ENCODE measurements at places on chromosomes 12 and 14.

GRCh38 chr12:34605510-34605887 lies 583.2 kb downstream of the ALG10 start:
- DNase-seq = no peak

DNA sequence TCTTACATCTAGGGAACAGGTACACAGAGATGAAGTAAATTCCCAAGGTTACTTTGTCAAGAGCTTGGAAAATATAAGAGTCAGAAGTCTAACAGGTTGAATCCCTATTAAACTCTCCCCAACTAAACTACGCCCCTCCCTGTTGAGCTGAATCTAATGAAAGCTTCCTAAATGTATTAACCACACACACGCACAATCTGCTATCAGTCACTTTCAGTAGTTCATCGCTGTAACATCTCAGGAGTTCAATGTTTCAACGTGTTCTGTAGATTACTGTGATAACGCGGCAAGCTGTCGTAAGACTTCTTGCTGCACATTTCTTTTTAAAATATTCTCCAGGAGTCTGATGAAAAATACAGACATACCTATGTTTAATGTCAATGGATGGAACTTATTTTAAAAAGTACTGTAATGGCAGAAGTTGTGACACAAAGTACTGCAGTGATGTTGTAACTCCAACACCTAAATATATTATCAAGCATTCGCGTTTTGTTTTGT lies 612 bp upstream of the SLC25A3 start:
- DNase-seq = no peak

GRCh38 chr12:33771889-33772288 lies 250.4 kb upstream of the ALG10 start:
- DNase-seq = no peak

- DNase-seq = no peak
Observed at GRCh38 chr12:88108021-88108420, 33.9 kb downstream of the CEP290 start.

GRCh38 chr14:67411370-67411769 lies 595 bp downstream of the PLEK2 start:
- no peak for DNase-seq

GRCh38 chr12:6020930-6021329 lies 75.9 kb upstream of the ANO2 start:
- no peak for DNase-seq

DNA sequence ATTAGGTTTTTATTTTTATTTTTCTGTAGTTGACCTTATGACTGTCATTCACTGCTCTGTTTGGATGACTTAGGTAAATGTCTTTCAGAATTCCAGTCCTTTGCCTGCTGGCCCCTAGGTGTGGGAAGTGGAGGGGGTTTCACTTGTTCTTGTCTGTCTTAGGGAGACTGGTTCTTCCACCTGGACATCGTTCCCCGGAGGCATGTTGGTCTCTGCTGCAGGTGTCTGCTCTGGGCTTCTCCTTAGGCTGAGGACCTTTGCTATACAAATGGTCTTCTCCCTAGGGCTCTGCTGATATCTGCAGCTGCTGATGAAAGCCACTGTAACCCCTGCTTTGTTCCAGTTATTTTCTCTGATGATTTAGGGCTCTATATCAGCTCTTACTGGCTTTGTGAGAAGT lies 97.1 kb downstream of the OTOGL start:
- no peak for DNase-seq

DNA sequence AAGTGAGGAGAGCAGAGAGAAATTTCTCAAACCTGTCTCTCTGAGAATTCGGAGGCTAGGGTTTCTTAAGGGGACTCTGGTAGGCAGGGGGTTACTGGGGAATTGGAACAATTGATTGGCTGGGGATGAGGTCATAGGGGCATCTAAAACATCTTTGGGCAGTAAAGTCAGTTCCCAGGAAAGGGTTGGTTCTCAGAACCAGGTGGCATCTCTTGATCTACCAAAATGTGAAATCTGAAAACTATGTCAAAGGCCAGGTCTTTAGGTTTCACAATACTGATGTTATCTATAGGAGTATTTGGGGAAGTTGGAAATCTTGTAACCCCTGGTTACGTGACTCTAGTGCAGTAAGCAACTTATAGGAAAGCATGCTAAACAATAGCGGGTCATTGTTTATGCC lies 6.9 kb downstream of the C12orf75 start:
- no peak for DNase-seq

DNA sequence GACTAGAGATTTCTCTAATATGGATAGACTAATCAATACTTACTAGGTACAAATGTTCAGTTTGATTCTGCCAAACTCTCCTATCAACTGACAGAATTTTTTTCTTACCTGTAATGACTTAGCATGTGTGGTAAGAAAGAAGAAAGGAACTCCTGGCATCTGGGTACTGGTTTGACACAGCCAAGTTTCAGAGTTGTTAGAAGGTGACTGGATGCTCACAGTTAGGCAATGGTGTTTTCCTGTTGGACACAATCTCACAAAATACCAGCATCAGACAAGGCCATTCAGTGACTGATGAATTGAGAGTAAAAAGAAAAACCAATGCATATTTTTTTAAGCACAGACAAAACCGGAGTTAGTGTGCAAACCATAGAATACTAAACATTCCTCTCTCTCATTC lies 4.2 kb downstream of the MUCL1 start:
- no peak for DNase-seq

GRCh38 chr14:65351493-65352194 lies 60.9 kb upstream of the FUT8 start:
- no peak for DNase-seq

GRCh38 chr12:31749024-31749704 lies 20.3 kb upstream of the AMN1 start:
- DNase-seq = no peak

DNA sequence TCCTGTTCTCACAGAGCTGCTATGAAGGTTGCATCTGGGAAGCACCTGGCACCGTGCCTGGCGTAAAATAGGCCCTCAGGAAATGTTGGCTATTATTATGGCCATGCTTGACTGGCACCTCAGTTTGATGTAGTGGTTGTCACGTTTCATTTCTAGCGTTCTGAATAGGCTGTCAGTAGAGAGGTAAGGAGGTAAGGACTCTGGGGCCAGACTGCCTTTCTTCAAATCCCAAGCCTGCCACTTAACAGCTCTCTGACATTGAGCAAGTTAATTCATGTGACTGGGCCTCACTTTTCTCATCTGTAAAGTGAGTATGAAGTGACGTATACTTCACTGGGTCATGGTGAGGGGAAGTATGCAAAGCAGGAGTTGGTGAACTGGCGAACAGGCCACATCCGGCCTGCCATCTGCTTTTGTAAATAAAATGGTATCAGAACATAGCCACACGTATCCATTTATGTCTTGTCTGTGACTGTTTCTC lies 196.2 kb downstream of the CACNA1C start:
- no peak for DNase-seq

DNA sequence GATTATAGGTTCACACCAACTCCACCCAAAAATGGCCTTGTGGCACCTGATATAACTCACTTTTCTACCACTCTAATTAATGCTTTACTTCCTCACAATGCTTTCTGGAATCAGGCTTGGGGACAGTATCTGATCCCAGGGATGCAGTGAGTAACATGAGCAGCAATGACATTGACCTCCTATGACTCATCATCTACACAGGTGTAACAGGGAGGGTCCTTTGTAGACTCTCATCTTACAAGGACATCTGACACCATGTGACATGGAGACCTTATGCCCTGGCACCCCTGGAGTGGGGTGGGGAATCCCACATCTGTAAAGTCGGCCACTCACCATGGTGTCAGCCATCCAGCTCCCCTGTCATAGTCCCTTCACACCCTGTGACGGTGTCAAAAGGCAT lies 586.4 kb downstream of the MED13L start:
- no peak for DNase-seq

- DNase-seq = no peak
Observed at GRCh38 chr12:116545144-116545543, 14.0 kb upstream of the MAP1LC3B2 start.

All from hindlimb muscle (tissue), 1 donor.